ENCODE measurements at places on chromosomes 12 and 14.

DNA sequence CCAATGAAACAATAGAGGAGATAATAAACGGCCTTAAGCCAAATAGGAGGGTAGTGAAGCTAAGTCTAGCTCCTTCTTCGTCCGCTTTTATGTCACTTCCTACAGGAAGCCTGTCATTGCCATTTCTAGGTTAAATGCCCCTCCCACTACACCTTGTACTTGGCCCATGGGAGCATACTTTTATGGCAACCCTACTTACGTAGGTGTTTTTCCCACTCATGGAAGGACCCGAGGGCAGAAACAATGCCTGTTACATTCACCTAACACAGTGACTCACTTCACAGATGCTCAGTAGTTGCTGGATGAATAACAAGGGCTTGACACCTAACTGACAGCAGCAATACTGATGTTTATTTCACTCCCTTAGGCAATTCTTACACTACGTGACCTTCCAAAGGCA, 44.5 kb downstream of the ALKBH1 start:
- no peak for DNase-seq

DNA sequence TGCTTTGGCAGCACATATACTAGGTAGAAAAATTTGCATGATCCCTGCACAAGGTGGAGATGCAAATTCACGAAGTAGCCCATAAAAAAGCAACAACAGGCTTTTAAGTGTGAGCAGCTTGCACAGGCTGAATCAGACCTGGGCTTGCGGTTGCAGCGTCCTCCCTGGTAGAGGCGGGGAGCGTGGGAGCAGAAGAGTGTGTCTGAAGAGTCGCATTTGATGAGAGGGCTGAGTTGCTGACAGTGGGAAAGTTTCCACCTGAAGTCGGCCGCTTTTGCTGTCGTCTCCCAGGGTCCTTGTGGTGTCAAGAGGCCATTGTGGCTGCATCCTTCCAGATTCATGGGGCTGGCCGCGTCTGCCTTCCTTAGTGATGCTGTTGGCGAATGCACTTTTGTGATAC, 6.2 kb downstream of the AACS start:
- no peak for DNase-seq

DNA sequence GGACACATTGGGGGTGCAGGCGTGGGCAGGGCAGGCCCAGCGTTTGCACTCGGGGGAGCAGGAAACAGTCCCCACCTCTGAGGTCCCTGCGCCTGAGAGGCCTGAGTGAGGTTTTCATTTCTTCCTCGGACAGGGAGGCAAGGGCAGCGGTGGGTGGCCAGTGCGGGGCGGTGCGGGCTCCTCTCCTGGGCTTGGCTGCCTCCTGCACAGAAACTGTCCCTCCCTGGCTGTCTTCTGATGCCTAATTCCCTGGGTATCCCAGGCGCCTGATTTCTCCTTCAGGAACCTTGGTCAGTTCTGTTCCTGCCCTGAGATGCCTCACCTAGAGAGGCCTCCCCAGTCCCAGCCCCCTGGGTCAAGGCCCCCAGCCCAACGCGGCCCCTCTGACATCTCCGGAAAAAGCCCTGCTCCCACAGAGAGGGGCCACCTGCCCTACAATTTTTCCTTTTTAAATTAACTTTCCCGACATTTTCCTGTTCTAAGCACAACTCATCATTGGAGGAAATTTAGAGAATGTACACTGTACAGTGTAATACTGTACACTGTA, 260.3 kb downstream of the ADGRD1 start:
- no peak for DNase-seq

DNA sequence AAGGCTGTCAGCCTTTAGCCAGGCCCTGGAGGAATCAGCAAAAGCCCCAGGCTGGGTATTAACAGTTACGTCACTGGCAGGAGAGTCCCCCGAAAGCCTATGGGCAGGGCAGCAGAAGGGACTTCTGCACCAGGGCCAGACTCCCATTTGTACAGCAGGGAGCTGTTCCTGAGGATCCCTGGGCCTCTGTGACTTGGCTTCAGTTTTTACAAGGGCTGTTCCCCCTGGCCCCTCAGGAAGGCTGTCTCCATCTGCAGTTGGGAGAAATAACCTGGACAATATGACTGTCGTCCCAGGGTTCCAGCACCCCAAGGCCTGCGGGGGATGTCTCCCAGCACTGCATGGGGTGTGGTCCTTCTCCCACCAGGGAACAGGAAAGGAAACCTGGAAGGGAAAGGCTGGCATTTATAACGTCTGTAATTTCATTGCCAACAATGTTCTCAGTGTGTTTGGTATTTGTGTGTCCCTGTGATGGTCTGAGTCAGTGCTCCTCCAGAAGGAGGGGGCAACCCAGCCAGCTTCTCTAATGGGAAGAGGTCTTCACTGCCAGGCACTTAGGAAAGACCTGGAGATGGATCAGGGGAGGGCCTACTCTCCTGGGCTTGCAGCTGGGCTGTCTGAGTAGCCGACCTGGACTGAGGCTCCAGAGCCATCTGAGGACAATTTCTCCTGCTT, 42.4 kb downstream of the ERH start:
- no peak for DNase-seq

DNA sequence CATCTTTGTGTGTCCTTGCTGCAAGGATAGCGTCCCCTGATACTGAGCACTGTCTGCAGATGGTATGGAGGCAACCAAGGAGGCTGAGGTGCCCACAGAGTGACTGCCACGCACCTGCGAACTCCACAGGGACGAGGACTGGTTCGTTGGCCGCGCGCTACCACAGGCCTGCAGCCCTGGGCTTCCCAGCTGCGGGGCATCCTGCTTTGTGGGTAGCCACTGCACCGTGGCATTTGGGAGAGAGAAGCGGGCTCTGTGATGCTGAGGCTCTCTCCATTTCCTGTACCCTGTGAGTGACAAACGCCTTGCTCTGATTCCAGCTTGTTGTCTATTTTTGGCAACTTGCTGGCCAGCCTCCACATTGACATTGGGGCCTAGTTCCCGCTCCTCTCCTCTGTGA, 76.3 kb downstream of the SLC15A4 start:
- no peak for DNase-seq

GRCh38 chr14:72779679-72780078, 114.2 kb downstream of the DPF3 start:
- DNase-seq: no peak

DNA sequence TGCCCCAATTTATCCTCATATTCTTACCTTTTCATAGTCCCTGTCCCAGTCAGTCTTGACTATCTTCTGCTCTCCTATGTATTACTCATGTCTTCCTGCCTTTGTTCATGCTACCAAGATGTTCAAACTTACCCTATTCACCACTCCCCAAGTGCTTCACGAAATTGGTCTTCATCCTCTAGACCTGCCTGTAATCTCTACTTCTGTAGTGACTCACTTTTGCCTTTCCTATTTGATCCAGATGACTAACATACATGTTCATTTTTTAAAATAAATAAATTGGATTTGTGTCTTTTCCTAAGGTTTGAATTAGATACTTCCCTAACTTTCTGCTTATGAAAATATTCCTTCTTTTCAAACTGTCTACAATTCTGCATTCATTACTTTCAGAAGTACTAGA, 107.7 kb upstream of the PPM1H start:
- DNase-seq: no peak

DNA sequence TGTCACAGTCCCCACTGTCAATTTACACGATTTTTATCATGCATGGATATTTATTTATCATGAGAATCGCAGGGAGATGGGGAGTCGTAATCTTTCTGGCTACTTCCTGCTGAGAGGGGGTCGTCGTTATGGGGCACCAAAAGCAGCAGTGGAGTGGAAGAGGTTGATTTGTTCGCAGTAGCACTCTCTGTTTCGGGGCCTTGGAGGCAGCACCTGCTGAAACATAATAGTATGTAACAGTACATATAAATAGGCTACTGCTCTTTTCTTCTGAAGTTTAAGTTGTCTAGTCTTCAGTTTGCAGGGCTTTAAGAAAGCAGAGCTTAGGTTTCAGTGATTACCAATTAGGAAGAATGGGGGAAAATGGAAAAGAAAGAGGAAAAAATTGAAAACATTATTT, 3.8 kb downstream of the SOAT2 start:
- DNase-seq: no peak

- no peak for DNase-seq
Measured at GRCh38 chr12:80805106-80805505, 88.4 kb downstream of the MYF5 start.

DNA sequence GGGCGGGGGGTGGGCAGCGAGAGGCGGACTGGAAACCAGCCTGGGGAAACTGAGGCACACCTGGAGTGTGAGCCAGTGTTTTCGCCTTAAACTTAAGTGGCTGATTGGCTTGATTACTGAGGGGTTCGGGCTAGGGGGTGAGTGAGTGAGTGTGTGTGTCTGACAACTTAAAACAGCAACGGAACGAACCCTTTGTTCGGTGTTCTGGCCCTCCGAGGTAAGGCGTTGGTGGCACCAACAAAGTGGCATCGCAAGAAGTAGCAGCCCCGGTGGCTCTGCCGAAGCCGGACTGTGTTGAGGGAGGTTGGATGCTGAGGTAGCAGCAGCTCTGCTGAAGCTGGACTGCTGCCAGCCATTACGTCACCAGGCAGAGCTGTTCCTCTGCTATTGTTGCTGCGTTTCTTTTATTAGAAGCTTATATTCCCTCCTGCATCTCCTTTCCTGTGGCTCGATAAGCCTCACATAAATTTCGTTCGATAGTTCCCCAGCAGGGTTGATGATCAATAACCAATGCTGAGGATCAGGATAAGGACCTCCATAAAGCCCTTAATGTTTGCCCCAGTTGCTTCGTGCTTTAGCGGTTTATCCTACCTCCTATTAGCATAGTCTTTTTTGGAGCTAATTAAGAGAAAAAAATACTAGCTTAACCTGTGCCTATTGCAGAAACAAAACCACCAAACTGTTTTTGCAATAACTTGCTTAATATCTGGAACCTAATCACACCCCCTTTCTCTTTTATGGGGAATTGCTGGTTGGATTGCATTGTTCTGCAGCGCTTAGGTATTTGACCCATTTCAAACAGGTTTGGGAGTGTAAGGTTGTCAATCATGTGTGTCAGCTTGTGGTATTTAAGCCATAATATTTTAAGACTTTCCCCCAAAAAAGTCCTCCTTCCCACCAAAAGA, 1.3 kb downstream of the GPR137C start:
- peak; percentile 8 for DNase-seq

DNA sequence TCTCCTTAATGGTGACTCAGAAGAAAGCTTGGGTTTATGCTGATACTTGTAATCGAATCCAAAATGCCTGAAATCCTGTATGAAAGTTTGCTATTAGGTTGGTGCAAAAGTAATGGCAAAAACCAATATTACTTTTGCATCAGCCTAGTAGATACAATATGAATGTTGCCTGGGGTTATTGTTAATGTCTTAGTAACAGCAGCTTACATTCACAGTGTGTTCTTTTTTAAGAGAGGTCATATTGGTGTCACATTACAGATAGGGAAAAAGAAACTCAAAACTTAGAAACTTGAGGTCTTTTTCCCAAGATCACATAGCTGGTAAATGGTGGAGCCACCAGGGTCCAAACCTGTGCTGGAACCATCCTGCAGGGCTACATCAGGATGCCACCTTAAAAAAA, 25.2 kb downstream of the SRGAP1 start:
- no peak for DNase-seq

DNA sequence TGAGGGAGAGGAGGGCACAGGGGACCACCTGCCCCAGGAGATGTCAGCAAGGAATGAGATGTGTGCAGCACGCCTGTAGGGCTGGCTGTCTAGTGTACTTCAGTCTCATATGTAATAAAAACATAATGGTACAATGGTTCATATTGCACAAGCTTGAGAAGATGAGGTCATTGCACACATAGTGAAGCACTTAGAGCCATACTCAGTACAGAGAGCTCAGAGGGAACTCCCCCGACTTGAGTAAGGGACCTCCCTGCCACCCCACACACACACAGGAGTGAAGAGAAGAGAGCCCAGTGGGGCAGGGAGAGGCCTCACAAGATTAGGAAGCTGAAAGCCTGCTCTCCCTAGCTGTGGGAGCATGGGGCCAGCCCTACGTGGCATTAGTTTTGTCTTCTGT, 61.5 kb downstream of the SLC6A12 start:
- no peak for DNase-seq

DNA sequence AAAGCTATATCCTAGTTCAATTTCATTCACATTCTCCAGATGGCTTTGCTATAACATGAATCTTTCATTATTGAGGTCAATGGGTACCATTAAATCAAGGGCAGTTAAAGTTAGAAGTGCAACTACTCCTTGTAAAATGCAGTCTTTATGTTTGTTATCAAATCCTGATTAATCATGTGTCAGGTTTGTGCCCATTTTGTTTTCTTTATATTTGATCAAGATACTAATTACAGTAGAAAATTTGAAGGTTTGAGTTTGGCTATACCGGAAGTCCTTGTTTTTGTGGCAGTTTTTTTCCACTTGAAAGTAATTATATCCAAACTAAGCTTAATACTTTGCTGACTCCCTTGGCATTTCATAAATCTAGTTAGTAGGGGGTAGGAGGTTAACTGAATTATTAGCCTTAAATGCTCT, 513.0 kb downstream of the DIO2 start:
- no peak for DNase-seq

- no peak for DNase-seq
Measured at GRCh38 chr12:52691076-52691840, 11.1 kb upstream of the KRT1 start.

- no peak for DNase-seq
Measured at GRCh38 chr14:66643344-66643743, 135.4 kb downstream of the GPHN start.

GRCh38 chr12:56989861-56990610, 16.3 kb downstream of the ZBTB39 start:
- no peak for DNase-seq

DNA sequence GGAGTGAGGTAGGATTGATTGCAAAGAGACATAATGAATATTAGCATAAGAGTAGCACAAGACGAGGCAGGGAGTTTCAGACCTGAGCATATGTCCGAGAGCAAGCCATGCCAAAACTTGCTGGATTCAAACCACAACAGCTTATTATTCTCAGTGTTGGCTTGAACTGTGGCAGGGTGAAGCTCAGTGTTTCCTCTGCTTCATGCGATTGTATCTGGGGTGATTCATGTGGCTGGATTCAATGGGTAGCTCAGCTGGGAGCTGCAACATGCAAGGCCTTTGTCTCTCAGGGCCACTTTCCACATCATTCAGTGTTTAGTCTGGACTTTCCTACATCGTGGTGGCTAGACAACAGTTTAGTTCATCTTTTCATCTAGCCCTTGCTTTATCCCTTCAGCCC, 22.1 kb upstream of the E2F7 start:
- no peak for DNase-seq

GRCh38 chr14:58820032-58820431, 182.3 kb downstream of the DACT1 start:
- no peak for DNase-seq

DNA sequence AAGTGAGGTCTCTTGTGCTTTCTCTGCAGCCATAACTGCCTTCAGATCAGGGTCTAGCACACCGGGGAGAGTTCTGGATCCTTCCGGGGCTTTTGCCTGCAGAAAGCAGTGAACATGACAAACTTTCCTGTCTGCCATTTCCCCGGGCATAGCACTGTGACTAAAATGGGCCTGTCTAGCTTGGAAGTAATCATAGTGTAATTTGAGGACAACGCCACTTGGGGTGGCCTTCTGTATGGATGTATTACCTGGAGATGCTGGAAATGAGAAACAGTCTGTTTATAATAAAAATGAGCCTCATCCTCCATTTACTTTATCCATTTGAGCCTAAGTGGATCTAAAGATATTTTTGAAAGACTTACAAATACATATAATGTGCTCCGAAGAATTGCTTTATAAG, 453.7 kb downstream of the VRK1 start:
- DNase-seq: no peak

Data from C1 segment of cervical spinal cord (tissue), 14 donors.